CD4-positive, alpha-beta T cell treated with Interleukin-12 subunit alpha and Interleukin-12 subunit beta, for 1 hour (primary cell): ENCODE measurements at places on chromosomes 7 and 10.

DNA sequence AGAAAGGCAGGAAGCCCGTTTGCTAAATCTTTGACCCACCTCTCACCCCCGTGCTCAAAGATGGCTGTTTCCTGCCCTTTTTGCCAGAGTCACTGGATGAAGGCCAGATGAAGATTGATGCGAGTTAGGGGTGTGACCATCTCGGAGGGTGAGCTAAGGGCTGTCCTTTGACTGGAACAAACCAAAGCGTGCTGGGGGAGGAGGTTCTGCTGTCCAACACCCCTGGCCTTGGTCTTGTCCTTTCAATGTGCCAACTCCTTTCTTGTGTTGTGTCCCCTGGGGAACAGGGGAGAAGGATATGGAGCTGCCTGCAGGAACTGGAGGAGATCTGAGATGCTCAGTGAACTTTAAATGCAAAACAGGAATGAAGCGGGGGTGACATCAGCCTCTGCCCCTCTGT is 90.3 kb upstream of the ADAM12 start:
- DNase-seq = no peak

- DNase-seq = peak; percentile 57
Measured at GRCh38 chr10:103915796-103916195, 2.2 kb downstream of the STN1 start.

GRCh38 chr10:37436357-37436756 is 311.0 kb downstream of the ANKRD30A start:
- DNase-seq = no peak

GRCh38 chr7:30893357-30893756 is 18.3 kb upstream of the AQP1 start:
- no peak for DNase-seq

GRCh38 chr10:131048606-131049005 is 262.9 kb downstream of the TCERG1L start:
- DNase-seq = no peak

- DNase-seq = no peak
Measured at GRCh38 chr10:129809841-129810240, 154.2 kb downstream of the EBF3 start.
